ENCODE measurements at places on chromosomes 7 and 10. TPM values are rescaled to one million over a fixed set of nuclear protein-coding genes. Genes with fewer than 3 reads are reported as not detected.

DNA sequence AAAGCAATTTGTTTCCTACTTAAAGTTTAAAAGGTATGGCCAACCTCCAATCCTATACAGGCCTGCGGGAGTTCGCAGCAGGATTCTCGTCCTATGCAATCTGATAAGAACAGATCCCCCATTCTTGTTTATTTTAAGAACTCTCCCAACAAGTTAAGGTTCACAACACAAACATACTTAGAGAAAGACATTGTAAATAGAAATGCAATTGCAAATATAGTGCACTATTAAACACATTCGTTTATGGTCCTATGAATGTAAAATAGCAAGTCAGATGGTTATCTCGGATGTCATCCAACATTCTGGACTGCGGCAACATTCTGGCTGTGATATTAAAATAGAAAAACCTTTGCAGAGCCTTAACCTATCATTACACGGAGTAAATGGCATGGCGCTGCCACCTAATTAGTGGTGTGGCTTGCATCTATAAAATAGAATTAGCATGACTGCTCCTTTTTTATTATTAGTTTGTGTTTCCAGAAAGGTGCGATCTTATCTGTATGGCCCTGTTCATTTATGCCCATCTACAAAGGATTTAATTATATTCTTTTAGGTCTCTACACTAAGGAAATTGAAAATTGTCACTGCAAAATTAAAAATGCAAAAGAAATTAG lies 37.0 kb downstream of the BEND7 start:
- DNase-seq, result no peak

PPP1R9A gene
- total RNA-seq, result 9.7 TPM

IFIT2 gene
- total RNA-seq, result 3.5 TPM

GRCh38 chr7:127534636-127535035 lies 50.8 kb downstream of the GCC1 start:
- no peak for DNase-seq

FAM13C gene
- 0.22 TPM for total RNA-seq

DNA sequence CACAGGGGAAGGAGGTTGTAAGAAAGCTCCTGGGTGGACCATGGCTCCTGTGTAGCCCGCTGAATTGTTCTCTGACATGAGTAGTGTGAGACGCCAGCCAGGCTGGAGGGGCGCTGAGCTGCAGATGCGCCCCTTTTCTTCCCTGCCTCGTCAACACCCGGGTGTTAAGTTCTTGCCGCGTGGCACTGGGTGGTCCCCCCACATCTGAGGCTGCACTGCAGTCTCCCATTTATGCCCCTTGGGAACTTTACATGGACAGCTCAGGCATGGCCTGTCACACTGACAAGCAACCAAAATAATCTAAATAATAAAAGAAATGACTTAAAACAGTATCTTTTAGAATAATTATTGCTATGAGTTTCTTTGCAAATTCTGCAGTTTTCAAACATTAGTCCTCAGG lies 34.6 kb upstream of the HSPA12A start:
- DNase-seq, result no peak

DNA sequence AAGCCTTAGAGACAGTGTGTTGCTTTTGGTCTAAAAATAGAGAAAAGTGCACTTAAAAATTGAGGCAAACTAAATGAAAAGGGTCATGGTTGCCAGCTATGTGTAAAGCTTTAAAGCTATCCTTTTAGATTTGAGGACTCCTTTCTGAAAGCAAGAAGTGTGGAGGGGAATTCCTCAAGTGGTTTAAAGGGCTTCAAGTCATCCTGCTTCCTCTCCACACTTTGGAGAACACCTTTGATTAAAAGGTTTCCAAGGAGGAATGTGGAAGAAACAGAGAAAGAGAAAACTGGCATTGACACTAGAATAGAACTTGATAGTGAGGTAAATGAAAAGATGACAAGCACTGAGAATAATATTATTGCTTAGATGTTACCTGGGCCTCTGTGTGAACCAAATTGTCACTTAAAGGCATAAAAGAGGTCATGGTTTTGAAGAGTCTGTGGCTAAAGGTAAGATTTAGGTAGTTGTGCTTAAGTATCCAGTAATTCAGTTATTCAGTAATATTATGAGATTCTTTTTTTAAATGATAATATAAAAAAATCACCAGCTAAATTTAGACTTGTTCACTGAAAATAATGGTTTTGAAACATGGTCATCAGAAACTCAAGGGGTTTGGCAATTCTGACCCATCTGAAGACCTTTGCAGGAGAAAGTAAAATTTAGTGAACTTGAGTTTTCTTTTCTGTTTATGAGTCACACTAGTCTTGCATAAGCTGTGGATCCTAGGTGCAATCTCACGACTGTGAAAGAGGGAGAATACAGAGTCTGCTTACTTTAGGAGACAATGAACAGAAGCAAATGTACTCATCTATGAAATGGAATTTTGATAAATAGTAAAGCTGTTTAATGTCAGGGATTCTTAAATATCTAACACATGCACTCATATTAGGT lies 466.0 kb downstream of the KIF20B start:
- DNase-seq, result no peak

DNA sequence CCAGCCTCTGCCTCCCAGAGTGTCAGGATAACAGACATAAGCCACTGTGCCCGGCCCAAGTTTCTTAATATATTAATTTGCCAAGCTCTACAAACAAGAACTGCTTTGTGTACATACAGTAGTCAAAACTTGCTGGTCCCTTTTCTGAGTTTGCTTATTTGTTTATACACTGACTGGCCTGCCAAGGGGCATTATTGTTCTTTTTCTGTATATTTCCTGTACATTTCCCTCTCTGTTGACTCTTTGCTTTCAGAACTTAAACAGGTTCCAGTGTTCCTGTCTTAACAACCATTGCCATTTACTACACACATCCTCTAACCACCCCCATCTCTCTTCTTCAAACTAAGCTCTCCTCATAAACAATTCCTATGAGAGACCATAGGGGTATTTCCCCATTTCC lies 61.5 kb upstream of the RPA3 start:
- DNase-seq, result no peak

GRCh38 chr7:129423700-129424410 lies 10.4 kb upstream of the STRIP2 start:
- no peak for DNase-seq

EN2 gene
- total RNA-seq, result not detected

GRCh38 chr7:16365177-16365576 lies 56.2 kb downstream of the CRPPA start:
- no peak for DNase-seq

AQP1 gene
- 25.9 TPM for total RNA-seq

HSPA14 gene
- total RNA-seq, result 82.9 TPM

DNA sequence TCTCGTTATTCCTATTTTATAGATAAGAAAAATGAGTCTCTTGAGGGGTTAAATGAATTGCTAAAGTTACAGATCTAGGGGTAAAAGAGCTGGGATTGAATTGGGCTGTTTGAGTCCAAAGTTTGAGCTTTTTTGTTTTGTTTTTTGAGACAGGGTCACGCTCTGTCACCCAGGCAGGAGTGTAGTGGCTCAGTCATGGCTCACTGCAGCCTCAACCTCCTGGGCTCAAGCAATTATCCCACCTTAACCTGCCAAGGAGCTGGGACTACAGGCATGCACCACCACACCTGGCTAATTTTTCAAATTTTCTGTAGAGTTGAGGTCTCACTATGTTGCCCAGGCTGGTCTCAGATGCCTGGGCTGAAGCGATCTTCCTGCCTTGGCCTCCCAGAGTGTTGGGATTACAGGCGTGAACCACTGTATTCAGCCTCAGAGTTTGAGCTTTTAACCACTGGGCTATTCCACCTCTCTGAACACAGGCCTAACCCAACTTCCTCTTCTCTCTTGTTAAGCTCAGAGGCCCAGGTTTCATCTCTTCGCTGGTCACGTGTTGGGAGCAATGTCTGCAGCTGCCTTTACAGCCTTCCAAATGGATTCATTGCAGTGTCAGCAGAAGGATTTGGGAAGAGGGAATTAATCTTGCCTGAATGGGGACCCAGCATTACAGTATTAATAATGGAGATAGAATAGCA lies 8.0 kb downstream of the SUFU start:
- DNase-seq, result no peak

All from A172 (cell line).